ENCODE measurements at places on chromosomes 16 and 17. TPM values are rescaled to one million over a fixed set of nuclear protein-coding genes. Genes with fewer than 3 reads are reported as not detected.

- no peak for DNase-seq
Measured at GRCh38 chr16:870856-871561, 70.5 kb upstream of the GNG13 start.

DNA sequence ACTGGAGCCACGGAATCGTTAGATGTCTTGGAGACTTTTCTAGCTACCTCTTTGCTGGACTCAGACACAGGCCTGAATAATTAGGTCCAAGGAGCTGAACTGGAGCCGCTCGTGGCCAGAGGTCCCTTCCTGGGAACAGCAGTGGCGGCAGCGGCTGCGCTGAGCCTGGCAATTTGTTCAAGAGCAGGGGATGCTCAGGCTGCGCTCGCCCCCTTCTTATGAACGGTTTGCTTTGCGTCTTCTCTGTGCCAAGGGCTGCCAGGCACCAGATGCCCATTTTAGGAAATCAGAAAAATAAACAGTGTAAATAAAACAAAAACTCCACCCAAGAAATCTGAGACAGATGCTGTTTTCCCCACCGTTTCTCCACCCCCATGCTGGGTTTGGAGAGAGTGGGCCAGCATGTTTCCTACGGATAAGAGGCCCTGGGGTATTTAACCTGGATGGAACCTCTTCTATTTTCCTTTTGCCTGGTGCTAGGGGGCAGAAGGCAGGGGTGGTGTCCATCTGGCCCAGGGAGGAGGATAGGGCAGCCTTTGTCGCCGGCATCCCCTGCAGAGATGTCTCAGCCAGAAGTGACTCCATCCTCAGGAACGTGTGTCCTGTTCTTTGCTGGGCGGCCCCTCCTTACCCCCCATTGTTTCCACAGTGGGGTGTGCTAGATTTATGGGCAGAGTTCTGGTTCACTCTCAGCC lies 163.4 kb downstream of the SEC14L1 start:
- no peak for DNase-seq

GRCh38 chr16:9061358-9061813 lies 30.1 kb upstream of the HAPSTR1 start:
- no peak for DNase-seq

GRCh38 chr17:43967251-43967875 lies 13.6 kb upstream of the PYY start:
- DNase-seq, result no peak

DNA sequence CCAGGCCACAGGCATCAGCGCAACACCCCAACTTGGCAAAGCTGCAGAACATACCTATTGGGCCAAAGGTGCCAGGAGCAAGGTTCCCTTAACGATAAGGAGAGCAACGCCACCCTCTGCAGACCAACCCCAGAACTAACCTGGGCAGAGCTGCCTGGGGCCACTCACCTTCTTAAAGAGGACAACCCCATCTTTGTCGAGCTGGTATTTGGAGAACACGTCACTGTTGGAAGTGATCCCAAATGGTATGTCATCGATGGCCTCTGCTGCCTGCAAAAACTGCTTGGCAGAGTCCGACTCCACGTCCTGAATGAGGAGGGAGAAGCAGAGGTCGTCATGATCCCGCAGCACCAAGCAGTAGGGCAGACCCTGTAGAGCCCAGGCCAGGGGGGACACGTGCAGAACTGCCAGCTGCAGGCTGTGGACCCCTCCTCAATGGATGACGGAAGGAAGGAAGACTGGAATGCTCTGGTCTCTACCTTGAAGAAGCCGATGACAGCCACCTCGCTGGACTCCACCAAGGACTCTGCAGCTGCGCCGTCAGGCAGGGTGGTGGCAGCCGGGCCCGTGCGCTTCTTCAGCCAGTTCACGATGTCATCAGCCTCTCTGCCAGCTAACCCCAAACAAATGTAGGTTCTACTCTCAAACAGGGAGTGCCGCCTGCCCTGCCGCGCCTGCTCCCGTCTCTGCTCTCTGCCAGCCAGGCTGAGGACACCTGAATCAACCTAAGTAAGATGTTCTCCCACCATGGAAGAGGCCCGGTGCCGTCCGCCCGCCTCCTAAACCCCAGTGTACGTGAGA lies 5.2 kb downstream of the P4HB start:
- no peak for DNase-seq

GRCh38 chr17:40283662-40284061 lies 4.0 kb upstream of the CDC6 start:
- DNase-seq, result no peak

DNA sequence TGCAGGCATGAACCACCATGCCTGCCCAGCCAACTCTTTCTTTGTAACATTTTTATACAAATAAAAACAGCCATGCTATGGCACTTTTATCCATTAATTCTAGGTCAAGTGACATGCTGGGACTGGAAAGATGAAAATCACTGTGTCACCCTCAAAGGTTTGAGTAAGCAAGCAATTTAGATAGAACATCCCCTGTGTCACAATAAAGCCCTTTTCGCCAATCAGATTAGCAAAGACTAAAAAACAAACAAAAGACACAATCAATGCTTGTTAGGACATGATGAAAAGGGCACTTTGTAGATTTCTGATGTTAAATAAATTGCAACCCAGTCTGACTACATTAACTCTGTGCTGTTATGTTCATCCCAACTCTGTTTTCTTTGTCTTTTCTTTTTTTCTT lies 26.4 kb downstream of the CHP2 start:
- DNase-seq, result no peak

DNA sequence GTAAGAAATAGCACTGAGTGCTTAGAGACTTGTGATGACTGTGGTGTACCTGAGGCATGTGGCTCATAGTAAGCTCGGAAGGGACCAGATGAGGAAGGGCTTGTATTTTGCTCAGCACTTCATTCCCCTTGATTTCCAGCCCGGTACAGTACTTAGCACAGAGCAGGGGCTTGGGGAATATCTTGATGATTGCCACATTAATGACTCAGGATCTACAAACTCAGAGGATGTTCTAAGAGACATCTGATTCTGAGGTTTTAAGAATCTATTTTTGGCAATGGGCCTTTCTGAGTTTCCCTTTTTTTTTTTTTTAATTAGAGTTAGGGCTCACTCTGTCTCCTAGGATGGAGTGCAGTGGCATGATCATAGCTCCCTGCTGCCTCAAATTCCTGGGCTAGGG lies 9.1 kb downstream of the ASPHD1 start:
- no peak for DNase-seq

DNA sequence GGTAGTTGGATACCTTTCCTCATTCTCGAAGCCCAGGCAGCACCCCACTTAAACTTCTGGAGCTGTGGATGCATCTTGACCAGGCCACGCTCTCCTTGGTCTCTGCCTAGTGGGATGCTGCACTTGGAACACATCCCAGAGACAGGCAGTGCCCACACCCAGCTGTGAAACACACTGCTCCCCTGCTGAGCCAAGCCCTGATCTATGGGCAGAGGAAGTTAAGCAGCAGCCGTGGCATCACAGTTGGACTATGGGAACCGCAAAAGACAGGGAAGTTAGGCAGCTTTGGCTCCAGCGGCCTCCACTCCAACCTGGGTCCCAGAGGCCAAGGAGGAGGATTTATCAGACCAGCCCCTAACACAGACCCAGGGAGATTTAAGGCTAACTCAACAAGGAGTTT lies 284.8 kb upstream of the CCL2 start:
- DNase-seq, result no peak

DNA sequence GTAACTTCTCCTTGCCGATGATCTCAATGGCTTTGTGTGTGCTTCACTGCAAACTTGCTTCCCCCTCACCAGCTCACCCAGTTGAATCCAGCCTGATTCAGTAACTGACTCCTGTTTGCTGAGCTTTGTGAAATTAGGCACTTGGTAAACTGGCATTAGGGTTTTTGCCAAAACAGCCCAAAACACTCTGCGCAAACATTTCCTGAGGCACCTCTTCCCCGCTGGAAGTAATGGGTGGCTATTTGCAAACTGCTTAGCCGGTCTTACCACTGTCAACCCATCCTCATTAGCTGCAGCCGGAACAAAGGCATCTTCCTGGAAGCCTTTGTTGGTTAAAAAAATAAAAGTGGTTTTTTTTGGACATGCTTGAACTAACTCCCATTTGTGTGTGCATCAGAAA lies 353.2 kb downstream of the MAF start:
- DNase-seq, result no peak

- no peak for DNase-seq
Measured at GRCh38 chr17:7123844-7124243, 9.2 kb upstream of the ASGR2 start.

DNA sequence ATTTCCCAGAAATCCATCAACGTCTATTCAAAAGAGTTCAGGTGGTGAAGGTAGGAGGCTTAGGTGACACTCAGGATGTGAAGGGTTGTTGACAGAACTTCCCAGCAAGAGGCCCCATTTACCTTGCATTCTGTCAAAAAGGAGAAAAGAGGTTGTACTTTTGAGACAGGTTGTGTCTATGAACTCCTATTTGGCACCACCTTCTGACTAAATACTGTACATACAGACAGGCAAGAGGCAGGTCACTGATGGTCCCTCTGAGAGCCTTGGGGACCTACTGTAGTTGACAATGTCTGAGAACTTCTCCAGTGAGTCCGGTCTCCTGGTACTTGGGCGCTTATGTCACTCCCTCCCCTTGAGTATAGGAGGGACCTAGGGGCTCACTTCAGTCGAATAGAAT lies 479.3 kb upstream of the ZFHX3 start:
- no peak for DNase-seq

The NEUROD2 gene
- total RNA-seq, result not detected

The ENO3 gene
- 1.1 TPM for total RNA-seq

The ZNF597 gene
- total RNA-seq, result 2.2 TPM

The KLHDC4 gene
- total RNA-seq, result 11.3 TPM

The TOM1L2 gene
- 12.6 TPM for total RNA-seq

The CACNG1 gene
- total RNA-seq, result not detected

The CPNE7 gene
- 3.5 TPM for total RNA-seq

The UMOD gene
- total RNA-seq, result not detected

The TMEM107 gene
- 21.6 TPM for total RNA-seq

The NFAT5 gene
- 40.3 TPM for total RNA-seq

All from lung microvascular endothelial cell (primary cell).